ENCODE measurements at places on chromosomes 1 and 21.
A peak's percentile ranks its signal among the peaks of the same experiment; 100 is the strongest.

DNA sequence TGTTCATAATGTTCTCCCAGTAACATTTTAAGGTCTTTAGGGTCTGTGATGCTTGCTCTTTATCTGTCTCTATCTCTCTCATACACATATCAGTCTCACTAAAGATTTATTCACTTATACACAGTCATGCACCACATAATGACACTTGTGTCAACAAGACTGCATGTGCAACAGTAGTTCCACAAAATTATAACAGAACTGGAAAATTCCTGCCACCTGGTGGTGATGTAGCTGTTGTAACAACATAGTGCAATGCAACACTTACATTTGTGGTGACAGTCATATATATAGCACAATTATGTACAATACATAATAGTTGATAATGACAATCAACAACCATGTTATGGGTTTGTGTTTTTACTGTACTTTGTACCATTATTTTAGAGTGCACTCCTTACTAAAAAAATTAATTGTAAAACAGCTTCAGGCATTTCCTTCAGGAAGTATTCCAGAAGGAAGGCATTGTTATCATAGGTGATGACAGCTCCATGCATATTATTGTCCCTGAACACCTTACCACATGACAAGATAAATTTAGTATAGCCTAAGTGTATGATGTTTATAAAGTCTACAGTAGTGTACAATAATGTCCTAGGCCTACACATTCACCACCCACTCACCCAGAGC is 8.1 kb downstream of the TDRD5 start:
- no peak for DNase-seq

GRCh38 chr1:105664495-105664894 is 1392.0 kb upstream of the PRMT6 start:
- no peak for DNase-seq

DNA sequence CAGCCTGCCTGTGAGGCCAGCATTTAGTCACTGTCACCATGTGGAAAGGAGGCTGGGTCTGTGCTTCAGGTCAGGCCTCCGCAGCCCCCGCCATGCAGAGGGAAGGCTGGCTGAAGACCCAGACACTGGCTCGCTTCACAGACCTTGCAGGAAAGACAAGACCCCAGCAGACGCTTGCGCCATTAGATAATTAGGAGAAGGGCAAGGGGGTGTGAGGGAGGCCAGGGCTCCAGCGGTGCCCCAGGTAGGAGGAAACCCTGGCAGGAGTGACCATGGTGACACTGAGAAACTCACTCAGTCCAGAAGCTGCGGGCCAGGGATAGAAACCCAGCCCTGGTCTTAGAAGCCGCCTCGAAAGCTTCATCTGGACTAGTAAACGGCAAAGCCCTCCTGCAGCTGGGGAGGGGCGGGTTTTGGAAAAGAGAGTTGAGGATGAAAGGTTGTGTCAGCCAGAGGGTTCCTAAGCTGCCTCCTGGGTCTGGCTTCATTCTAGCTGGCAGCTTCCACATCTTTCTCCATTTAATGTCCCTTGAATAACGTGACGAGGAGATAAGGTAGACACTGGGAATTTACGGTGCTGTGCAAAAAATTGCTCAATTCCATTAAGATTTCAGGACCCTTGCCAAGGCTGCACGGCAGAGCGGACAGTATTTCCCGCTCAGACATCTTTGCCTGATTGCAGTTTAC is 294.1 kb upstream of the VAMP3 start:
- DNase-seq, result no peak

DNA sequence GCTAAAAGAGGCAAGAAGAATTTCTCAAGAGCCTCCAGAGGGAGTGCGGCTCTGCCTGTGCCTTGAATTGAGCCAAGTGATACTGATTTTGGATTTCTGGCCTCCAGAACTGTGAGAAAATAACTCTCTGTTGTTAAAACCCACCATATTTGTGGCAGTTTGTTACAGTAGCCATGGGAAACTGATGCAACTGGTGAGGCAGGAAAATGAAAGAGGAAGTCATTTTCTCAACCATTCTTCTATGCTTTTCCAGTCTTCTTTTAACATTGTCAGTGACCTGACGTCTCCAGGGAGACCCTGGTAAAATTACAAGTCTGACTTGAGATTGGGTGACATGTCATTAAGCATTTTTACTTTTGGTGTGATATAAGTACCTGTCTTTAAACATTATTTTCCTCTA is 5.8 kb downstream of the OR6P1 start:
- no peak for DNase-seq

DNA sequence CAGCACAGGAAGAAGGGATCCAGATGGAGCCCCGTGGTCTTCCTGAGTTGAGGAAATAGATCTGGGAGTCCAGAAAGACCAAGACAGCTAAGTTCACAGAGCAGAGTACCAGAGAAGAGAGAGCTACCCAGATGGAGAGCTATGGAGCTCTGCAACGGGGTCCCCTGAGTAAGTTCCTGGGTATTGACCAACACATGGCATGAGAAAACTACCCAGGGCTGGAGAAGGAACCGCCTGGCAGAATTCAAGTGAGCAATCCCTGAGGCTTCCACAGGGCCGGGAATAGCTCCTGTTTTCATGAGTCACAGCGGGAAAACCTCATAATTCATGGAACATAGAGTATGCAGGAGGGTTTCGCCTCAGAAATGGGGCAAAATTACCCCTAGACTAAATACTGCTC is 19.7 kb downstream of the STPG1 start:
- no peak for DNase-seq

DNA sequence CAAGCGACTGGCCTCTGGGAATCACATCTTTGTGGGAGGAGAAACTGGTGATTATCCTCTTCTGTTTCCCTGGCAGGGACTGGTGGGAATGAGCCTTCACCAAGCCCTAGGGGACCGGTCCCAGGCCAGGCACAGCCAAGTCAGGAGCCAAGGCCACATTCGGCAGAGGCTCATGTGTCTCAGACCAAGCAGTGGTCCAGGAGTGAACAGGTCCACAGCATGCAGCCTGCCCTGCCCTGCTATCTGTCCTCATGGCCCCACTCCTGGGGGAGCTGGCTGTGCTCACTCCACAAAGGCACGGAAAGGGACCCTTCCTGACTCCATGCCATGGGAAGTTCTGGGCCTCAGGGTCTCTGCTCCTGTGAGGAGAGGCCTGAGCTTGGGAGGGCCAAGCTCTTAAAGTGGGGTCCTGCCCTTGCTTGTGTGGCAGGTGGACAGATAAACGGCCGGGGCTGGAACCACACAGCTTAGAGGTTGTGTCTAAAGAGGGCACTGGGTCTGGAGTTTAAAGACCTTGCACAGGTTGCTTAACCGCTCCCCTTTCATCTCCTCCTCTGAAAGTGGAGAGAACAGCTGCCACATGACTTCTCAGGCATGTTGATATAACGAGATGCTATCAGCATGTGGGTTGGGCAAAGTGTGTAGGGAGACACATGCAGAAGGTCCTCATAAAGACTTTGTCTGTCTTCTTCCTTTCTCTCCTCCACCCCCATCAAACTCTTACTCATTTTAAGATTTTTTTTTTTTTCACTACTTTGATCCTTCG is 57.5 kb downstream of the CASQ2 start:
- DNase-seq, result no peak

DNA sequence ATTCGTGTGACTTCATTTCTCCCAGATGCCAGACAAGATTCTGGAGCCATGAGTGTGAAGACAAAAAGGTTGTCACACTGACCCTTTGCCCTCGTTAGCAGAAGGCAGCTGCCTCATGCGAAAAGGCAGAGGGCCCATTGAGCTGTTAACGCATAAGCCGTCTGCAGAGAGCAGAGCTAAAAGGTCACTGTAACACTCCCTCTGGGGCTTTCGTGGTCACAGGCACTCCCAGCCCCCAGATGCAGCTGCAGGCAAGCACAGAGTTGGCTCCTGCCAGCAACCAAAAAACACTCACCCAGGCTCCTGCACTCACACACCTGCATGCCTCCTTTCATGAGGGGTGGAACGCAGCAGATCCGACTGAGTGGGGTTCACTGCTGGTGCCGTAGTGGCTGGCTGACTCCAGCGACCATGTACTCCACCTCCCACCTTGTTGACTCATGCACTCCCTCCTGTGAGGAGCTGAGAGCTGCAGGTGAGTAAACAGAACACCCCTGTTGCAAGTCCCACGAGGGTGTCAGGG is 287.5 kb downstream of the SMYD3 start:
- no peak for DNase-seq

- peak; percentile 45 for DNase-seq
These were observed 19.8 kb downstream of the NLRP3 start for GRCh38 chr1:247435759-247436147.

DNA sequence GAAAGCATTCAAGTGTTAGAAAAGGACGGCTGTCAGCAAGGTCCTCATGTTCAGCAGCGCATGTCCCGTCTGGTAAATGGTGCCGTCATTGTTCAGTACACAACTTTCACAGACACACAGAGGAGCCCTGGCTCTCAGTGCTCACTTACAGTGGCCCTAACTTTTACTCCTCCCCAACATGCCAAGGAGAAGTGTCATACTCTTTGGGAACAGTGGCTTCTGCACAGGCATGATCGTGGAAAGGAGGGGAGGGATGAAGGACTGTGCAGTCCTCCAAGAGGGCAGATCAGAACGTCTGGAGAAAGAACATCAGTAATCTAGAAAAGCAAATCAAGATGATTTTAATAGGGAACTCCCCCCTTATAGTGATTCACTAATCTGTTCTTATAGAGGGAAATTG is 3.8 kb upstream of the GRHL3 start:
- DNase-seq, result no peak

DNA sequence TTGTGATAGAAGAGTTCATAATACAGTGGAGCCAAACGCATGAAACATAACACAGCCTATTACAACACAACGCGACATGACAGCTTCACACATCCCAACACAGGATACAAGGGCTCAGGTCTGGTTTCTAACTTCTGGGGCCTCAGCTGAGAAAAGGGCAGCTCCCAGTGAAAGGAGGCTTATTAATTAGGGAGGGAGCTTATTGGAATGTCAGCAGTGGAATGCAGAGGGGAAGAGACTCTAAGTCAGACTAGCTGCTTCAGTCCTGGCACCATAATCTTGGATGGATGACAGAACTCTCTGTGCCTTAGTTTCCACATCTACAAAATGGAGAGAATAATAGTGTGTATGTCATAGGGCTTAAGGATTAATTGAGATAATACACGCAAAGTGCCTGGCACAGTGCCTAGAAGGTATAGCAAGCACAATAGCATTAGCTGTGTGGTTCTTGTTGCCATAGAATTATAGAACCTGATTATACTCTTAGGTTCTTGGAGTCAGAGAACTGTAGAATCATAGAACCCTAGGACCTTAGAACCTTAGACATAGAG is 22.7 kb upstream of the SLC2A1 start:
- DNase-seq, result no peak

- DNase-seq, result no peak
These were observed 66.3 kb upstream of the DIRAS3 start for GRCh38 chr1:68116643-68117235.

DNA sequence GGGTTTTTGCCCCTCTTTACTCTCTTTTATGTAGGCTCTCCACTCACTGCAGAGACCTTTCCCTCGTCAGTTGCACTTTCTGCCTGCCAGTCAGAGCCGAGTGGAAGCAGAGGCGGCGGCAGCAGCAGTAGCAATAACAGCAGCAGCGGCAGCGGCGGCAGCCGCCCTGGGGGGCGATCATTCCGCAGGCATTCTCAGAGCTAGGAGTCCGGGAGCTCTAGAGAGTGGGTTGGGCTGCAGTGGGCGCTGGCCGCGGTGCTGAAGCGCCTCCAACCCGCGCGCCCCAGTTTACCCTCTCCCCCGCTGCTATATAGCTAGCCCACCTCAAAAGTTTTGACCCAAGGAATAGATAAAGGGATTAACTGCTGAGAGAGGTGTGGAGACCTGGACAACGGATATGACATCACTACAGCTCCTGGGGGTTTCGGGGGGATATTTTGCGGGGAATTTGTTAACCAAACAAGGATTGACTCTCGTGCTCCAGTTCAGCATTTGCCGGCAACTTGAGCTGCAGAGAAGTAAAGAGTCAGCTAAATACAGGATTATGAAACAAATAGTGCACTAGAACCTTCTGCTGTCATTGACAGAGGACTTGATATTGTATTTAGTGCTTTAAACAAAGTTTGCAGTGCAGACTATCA is at the start of gene OLFM3:
Gene OLFM3 (minus strand): TSS at position 102 of the 641 bp plus-strand sequence.
- DNase-seq, result no peak

GRCh38 chr1:30041741-30042437 is 681.5 kb downstream of the MATN1 start:
- no peak for DNase-seq

DNA sequence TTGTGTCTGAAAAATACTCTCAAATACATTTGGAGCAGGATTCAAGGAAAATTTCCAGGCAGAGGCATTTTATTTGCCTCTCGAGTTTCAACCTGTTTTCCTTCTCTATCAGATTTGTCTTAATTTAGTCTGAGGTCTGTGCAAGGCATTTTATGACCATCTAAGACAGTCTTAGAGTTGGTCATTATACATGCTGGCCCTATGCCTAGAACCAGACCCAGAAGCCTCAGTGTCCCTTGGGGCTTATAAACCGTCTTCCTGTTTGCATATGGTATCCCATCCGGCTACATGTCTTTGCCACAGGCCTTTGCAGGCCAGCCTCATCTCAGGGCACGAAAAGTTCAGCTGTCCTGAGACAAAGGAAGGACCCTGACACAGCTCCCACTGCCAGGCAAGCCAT is 346.1 kb downstream of the SIPA1L2 start:
- no peak for DNase-seq

- no peak for DNase-seq
These were observed 38.7 kb upstream of the TTC34 start for GRCh38 chr1:2840036-2840809.

DNA sequence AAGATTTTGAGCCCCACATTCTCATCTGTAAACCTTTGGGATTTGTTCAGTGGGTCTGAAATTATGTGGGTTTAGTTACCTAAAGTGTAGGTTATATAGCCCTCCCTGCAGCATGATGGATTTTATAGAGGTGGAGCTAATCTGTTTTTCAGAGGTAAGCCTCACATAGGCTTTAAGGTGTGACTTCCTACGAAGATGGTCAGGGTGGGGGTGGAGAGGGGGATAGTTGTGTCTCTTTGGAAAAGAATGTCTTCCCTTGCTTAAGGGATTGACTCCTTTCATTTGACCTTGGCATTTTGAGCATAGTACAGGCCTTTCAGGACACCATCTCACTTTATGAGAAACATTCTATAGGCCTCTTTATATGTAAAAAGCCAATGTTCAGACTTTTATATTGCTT is 3.4 kb downstream of the CACHD1 start:
- no peak for DNase-seq

DNA sequence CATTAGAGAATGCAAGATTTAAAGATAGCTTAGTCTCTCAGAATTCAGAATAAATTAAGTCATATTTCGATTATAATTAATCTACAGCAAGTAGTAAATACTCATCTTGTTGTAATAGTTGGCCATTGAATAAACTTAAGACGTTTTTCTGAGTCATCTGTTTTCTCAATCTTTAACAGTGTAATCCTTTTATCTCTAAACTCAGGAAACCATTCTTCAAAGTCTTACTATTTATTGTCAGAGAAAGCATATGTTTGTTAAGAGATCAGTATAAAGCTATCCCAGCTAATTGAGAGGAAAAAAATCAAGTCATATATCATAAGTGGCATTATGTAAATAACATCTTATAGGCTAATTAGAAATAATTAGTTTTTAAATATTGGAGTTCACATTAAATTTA is 201.2 kb upstream of the ADAMTS5 start:
- no peak for DNase-seq

DNA sequence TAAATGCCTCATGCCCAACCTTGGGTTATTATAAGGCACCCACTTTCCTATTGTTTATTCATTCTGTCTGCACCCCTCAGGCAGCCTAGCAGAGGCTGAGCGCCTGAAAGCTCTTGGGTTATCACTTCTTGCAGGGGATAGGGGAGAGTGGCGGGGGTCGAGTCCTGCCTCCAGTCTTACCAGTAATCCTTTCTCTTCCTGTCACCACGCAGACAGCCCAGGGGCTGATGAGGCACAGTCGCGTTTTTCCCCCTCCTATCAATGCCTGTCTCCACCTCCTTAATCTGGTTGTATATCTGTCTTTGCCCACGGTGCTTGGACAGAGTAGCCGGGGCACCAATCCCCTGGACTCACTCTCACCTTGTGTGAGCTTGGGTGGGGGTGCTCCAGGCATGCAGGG is 733.1 kb downstream of the MATN1 start:
- peak; percentile 62 for DNase-seq
